RWPE2 (cell line): ENCODE measurements at places on chromosomes 7 and 10.

- DNase-seq = peak; percentile 45
These were observed 98.3 kb downstream of the CHST15 start for GRCh38 chr10:123995082-123995460.

DNA sequence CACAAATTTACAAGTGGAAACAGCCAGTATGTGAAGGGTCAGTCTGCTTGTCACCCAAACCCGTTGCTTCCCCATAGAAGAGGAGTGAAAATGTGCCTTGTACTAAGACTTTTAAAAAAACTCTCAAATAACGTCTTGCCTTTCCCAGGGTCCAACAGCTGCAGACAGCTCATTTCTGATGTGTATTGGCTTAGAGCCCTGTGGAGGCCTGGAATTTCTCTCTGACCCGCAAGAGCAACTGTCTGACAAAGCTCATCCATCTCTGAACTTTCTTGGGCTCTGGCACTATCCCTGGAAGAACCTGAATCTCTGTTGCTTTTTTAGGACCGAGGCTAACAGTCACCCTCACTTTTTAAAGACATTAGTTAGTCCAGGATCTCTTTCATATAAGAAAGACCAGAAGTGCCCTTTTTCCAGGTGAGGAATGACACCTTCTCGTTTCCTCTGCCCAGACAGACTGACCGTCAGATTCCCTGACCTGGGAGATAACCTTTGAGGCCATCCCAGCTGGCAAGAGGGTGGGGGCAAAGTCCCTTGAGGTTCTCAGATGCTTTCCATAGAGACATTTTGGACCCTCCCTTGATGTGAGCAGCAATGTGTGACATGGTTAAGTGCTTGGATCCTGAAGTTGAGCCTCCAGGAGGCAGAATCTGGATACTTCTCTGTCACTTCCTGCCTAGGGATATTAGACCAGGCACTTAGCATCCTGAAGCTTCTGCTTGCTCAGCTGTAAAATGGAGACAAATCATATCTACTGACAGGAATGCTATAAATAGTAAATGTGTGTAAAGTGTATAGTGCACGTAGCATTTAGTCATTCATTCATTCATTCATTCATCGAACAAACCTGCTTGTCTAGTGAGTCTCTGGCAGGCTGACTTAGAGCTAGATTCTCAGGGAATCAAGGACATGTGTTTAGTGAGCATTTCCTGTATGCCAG, 4.5 kb upstream of the NODAL start:
- DNase-seq = no peak

DNA sequence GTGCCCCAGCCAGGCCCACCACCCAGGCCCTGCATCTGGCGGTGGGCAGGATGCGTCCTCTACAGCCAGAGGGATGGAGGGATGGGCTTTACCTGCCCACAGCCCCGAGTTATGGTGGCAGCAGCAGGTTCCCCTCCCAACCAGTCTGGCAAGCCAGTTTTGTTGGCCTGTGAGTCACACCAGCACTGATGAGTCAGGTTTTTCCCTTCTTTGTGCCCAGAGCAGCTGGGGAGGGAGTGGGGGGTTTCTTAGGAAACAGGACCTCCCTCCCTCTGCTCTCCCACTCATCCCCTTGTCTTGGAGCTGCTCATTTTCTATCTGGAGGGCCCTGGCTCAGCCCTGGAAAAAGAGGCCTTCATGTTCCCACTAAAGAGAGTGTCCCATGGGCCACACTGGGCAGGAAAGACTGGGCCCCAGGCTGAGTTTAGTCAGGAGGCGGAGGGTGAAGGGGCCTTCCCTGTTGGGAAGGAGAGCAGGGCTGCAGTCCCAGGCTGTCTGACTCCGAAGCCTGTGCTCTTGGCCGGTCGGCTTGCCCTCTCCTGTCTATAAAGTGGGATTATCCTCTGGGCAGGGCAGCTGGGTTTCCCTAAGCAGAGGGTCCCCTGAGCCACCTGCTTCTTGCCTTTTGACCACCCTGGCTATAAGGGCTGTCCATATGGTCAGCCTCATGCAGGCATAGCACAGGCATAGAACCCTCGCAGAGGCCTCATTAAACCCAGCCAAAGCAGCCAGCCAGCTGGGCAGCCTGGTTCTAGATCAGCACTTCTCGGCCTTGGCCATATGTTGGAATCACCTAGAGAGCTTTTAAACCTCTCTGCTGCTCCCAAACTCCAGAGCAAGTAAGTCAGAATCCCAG, 30.2 kb upstream of the ANKRD2 start:
- DNase-seq = peak; percentile 90

- no peak for DNase-seq
These were observed 69.0 kb downstream of the PRSS58 start for GRCh38 chr7:142188846-142189245.

DNA sequence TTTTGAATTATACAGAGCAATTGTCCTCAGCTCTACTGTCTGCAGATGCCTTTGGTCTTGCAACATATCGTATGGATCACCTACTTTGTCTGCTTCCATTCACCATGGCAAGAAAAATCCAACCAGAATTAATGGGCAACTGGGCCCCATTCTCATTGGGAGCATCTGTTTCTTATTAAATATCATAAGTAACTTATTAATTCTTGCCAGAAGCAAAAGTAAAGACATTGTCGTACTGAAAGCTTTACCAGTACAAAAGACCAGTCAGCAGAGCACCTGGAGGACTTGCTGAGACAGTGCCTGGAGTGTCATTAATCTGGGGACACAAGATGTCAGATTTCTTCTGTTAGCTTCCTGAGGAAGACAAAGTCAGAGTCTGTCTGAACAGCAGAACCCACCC, 404.5 kb downstream of the INHBA start:
- no peak for DNase-seq

DNA sequence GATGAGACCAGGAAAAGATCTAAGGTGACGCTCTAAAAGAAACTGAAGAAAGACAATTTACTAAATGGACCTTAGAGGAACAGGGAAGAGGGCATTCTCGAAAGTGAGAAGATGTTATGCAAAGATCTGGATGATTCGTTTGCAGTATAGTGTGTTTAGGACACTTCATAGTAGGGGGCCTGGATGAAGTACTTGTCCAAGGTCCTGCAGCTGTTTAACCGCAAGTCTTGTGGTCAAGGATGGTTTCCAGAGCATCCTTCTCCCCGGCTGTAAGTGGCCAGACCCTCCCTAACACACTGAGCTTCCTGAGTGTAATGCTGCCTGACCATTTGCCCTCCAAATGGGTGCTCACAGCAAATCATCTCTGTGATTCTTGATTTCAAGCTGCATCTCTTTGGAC, 101.6 kb downstream of the XPNPEP1 start:
- DNase-seq = no peak

DNA sequence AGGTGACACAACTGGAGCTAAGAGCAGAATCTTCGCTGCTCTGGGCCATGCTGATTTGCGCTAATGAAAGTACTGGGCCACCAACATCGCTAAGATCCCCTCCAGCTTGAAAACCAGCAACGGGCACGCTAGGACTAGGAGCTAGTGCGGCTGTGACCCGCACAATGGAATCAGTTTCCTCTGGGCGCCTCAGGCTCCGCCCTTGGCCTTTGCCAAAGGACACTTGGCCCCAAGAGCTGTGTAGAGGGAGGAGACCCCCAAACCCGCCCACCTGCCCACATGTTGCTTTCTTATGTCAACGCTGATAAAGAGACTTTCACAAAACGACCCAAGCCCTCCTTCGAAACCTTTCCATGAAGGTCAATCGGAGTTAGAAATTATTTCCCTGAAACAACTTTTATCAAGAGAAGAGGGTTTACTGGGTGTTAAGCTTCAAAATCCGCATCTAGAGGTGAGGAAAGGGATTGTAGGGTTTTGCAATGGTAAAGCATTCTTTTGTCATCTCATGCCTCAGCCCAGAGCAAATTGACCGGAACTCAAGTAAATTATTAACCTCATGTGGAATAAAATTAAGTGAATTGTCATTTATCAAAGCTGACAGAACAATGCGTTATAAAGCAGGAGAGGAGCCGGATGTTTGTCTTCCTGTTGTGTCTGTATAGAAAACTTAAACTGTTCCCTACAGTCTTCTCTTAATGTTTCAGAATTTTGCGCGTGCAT, 9.4 kb downstream of the ABCB5 start:
- peak; percentile 43 for DNase-seq

- no peak for DNase-seq
These were observed 67.7 kb downstream of the ARHGAP22 start for GRCh38 chr10:48536916-48537890.

- DNase-seq = no peak
These were observed 50.0 kb downstream of the AMZ1 start for GRCh38 chr7:2737771-2738540.

DNA sequence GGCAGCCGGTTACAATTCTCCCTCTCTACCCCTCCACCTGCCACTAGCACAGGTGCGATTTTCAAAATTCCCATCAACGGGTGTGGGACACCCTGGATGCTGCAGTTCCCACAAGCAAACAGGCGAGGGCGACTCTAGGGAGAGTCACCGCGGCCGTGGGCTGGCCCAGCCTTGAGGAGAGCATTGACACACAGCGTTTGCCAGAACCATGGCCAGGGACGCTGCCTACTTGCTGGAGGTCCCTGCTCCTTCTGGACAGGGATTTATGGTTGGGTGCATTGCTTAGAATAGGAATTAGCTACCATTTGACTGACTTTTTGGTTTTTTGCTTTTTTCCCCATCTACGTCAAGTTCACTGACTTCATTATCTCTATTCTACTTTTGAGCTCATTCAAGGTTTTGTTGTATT, 19.0 kb upstream of the CLDN4 start:
- DNase-seq = peak; percentile 74

DNA sequence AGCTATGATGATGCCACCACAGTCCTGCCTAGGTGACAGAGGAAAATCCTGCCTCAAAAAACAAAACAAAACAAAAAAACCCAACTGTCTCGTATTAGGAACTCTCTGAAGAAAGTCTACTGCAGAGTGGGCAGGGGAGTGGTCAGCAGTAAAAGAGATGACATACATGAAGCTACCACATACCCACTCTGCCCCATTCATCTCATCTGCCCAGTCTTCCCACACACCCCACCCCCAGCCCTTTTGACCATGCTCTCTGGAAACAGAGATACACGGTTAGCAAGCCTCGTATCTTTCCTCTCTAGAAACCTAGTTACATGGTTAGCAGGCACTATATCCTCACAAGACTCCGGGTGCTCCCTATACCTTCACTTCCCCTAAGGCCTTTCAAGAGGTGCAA, 8.3 kb downstream of the SLC37A3 start:
- no peak for DNase-seq

DNA sequence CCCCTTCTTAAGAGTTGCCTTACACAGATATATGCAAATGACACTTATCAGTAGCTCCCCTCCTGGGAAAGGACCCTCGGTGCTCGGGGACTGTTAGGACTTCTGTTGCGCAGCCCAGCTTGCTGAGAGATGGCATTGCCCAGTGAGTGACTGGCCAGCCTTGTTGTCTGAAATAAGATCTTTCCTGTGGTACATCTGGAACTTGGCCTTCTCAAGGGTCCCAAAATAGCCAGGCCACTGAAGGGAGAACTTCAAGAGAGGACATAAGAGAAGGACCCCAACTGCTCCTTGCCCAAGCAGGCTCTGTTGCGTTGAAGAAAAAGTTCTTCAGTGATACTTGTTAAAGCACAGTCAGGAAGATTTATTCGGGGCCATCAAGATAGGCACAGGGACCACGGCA, 17.3 kb downstream of the BAG3 start:
- DNase-seq = no peak

- no peak for DNase-seq
These were observed 6.0 kb downstream of the PRR15 start for GRCh38 chr7:29569648-29570047.

DNA sequence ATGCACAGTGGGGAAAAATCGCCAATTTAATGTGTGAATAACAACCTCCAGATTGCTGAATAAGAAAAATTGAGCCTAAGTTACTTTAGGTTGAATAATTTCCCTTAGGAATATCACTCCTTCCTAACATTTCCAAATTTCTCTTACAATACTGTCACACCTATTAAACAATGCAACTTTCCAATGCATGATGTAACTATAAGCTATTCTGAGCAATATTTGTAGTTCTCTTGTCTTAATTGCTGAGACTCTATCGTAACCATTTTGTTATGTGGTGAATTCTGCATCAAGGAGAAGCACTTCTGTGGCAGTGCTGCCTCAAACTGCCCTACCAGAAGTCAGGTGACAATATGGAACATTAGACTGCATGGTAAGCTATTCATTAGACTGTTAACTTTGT, 386.7 kb upstream of the LRRN3 start:
- DNase-seq = no peak

GRCh38 chr10:75894761-75895160, 463.3 kb downstream of the LRMDA start:
- DNase-seq = no peak

DNA sequence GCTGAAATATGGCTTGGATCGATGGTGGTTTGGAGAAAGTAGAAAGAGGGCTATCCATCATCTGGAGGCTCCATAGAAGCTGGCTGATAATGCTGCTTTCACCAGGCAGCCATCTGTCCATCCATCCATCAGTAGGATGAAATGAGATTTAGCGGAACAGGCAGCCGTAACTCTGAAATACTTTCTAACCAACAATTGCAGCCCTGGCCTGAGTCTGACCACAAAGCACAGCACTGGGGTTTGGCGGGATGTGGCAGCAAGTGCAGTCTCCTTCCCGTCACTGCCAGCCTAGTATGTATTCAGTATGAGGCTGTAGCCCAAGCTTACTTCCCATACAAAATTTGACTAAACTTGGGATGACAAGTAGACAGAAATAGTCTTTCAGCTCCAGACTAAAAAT, 38.0 kb downstream of the R3HCC1L start:
- DNase-seq = no peak
